Fibroblast of skin of back (primary cell): ENCODE measurements at places on chromosomes 7 and 10.

DNA sequence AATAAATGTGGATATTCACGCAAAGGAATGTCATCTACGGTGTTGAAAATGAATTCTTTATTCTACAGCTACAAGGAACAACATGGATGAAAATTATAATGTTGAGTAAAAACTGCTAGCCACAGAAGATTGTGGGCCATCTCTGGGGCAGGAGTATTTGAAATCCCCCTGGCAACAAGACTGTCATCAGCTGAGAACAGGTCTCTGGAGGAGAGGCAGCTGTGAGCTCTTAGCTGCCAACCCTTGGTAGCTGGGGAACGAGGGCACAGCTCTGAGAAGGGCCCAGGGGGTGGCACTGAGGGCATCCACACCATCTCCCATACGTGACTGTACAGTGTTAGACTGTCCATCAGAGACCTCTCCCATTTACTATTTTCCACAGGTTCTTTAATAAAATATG, 340.1 kb upstream of the MGMT start:
- no peak for DNase-seq

DNA sequence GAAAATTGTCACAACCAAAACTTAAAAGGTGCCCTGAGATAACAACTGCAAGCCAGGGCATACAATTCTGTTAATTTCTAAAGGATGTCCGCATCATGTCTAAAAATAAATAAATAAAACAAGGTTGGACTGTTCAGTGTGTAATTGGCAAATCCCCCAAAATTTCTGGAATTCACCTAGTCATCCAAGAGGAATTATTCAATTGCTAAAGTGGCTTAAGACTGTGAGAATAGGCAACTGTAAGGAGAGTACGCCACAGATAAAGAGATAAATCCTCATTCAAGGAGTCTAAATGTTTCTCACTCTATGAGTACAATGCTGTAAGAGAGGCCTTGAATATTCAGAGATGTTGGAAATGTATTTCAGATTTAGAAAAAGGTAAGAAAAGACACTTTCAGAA, 37.2 kb downstream of the PIK3AP1 start:
- peak; percentile 33 for DNase-seq

DNA sequence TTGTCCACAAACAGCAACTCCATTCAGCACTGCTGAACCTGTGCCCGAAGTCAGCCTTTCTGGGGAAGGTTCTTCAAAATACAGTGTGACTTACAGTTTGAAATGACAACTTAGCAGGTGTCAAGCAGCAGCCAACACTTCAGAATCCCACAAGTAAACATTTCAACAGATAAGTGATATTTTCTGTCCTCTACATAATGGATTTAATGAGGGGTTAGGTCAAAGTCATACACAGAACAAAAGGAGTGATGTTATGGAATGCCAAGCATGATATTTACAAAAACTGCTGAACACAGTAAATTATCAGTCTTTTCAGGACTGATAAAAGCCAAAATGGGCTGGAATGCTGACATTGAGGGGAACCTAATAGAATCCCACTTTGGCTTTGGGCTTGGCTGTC, 77.6 kb upstream of the JAZF1 start:
- DNase-seq: no peak

DNA sequence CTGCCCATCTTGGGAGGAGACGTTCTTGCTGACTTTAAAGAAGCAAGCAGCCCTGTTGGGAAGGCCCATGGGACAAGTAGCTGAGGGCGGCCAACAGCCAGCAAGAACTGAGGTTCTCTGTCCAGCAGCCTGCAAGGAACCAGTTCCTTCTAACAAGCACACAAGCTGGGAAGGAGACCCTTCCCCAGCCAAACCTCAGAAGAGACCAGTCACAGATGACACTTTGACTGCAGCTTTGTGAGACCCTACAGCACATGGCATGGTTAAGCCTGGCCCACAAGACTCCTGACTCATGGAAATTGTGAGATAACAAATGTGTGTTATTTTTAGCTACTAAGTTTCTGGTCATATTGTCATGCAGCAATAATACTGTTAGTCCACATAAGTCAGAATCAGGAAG, 99.9 kb downstream of the PRLHR start:
- peak; percentile 19 for DNase-seq

DNA sequence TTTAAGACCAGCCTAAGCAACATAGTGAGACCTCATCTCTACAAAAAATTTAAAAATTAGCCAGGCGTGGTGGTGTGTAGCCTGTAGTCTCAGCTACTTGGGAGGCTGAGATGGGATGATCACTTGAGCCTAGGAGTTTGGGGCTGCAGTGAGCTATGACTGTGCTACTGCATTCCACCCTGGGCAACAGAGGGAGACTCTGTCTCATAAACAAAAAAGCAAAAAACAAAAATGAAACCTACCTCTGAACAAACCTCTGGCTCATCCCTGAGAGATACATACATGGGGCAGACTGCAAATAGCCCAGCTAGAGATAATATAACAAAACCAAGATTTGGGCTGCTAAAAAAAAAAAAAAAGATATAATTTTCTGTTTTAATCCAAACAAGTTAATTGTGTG, 19.5 kb downstream of the C10orf67 start:
- DNase-seq: no peak

DNA sequence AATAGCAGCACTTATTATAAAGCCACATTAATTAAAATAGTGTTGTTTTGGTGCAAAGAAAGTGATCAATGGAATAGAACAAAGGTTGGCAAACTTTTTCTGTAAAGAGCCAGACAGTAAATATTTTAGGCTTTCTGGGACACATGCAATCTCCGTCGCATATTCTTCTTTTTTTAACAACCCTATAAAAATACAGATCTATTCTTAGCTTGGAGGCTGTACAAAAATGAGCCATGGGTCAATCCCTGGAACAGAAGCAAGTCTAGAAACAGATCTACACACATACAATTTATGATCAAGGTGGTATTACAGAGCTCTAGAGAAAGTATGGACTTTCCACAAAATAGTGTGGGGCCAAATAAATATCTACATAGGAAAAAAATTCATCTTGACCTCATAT, 71.8 kb downstream of the ARHGAP21 start:
- DNase-seq: no peak

DNA sequence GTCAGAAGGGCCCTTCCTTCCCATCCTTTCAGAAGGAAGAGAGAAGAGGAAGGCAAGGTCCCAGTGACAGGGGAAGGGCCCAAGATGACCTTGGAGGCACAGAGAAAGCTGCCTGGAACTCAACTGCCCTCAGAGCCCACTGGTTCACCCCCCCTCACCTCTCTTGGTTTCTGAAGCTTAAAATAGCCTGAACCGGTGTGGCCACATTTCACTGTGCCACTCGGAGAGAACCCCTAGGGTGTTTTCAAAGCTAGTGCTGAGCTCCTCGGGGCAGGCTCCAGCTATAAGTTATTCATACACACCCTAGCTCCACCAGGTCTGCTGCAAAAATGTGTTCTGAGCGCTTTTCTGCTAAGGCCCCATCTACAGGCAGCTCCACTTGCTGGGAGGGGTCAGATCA, 60.9 kb upstream of the ADRB1 start:
- no peak for DNase-seq

DNA sequence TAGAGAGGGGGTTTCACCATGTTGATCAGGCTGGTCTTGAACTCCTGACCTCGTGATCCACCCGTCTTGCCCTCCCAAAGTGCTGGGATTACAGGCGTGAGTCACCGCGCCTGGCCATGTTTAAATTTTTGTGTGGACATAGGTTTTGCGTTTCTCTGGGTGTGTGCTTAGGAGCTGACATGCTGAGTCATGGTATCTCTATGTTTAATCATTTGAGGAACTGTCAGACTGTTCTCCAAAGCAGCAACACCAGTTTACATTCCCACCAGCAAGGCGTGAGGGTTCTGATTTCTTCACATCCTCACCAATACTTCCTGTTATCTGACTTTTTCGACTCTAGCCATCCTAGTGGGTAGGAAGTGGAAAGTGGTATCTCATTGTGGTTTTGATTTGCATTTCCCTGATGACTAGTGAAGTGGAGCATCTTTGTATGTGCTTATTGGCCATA, 153.7 kb downstream of the DNAJB6 start:
- peak; percentile 76 for DNase-seq

DNA sequence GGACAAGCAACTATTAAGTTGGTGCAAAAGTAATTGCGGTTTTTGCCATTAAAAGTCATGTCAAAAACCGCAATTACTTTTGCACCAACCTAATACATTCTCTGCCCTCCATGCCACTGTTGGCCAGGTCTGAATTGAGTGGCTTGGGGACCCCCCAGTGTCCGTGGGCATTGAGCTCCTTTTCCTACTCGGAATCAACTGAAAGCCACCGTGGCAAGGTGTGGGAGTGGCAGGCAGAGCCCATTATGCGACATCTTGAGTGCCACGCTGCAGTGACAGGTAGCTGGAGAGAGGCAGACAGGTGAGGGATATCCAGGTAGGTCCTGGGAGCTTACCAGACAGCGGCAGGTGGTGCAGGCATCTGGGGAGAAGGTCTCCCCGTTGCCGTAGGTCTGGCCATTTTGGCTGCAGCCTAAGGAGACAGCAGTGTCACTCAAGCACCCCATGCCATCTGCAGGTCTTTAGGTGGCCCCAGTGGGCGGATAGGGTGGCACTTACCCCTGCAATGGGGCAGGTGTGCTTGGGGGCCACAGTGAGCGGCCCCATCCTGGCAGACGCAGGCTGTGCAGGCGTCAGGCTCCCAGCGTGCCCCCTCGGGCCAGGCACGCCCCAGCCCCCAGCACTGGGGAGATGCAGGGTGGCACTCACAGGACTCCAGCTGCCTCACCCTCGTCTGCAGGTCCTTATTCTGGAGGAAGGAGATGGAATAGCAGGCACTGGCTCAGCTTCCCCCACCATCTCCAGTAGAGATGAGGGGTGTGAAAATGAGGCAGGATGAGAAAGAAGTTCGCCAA, 3.5 kb downstream of the KCP start:
- no peak for DNase-seq

GRCh38 chr10:9792181-9792580, 1225.5 kb upstream of the CELF2 start:
- peak; percentile 43 for DNase-seq

DNA sequence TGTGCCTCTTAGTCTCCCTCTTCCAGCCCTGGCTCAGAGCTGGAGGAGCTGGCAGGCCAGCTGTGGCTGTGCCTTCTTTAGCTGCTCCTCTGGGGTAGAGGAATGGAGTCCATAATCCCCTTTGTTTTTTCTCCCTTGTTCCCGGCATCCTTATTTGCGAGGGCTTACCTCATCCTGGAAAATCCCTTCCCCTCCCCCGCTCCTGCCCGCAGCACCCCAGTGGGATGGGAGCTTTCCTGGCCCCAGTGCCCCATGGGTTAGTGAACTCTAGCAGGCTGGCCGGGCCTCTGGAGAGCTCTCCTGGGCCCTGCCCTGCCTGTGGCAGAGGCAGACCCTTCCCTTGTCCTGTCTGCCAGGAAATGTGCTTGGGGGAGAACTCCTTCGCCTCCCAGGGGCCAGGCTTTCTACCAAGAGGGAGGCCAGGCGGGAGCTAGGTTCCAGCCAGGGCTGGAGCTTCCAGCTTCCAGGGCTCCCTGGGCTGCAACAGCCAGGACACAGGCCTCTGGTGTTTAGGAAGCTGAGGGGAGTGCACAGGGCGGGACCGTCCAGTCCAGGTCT, 16.5 kb upstream of the TRIM8 start:
- DNase-seq: peak; percentile 80

GRCh38 chr10:91007655-91008054, 86.8 kb upstream of the ANKRD1 start:
- DNase-seq: no peak
